ENCODE measurements at places on chromosomes 4 and X. TPM values are rescaled to one million over a fixed set of nuclear protein-coding genes. Genes with fewer than 3 reads are reported as not detected.

GRCh38 chr4:45621971-45622370 is 501.9 kb downstream of the GABRG1 start:
- no peak for DNase-seq

DNA sequence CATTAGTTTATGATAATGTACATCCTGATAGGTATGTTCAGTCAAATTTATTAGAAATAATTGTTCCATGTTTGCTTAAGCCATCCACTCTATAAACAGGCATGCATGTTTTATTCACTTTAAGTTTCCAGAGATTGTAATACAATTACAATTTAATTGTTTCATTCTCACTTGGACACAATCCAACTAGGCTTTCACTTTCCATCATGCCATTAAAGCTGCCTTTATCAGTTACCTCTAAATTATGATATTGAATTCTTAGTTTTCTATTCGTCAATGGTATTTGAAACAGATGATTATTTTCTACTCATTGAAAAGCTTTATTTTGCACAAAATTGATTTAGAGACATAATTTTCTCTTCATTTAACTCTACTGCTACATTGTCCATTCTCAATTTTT is 1196.3 kb downstream of the RAPGEF2 start:
- no peak for DNase-seq

DNA sequence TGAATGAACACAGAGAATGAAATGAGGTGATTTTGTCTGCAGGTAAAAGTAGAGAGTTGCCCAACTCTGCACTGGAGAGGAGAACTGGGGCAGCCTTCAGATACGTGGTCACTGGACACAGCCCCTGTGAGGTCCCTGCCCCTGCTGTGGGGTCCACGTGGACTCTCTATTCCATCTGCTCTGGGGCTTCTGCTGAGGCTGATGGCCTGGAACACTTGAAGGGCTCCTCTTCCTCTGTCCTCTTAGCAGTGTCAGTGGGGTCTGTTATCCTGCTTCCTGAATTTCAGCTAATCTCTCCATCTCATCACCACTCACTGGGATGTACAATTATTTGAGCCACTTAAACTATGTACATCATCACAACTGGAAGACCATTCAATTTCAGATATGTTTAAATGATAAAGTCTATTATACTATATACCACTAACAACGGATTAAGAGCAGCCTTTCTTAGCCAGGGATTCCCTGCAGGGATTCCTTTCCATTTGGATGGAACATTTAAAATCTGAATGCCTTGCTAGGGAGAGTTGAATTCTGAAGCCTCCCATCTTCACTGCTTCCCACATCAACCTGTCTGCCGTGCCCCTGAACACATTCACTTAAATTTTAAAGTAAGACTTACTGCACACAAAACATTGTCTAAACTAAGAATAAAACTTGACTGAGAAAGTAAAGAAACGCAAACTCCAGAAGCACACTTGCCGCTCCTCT is 74.0 kb downstream of the CC2D2A start:
- no peak for DNase-seq

GRCh38 chr4:25958110-25958509 is 44.1 kb downstream of the SMIM20 start:
- no peak for DNase-seq

Gene SPIN2A
- total RNA-seq = 3.7 TPM

Gene CTSO
- total RNA-seq = 1.4 TPM

Gene IKBKG
- total RNA-seq = 28.0 TPM

Gene PCDH18
- 7.8 TPM for total RNA-seq

- DNase-seq = no peak
Measured at GRCh38 chr4:180962268-180962667, 1280.9 kb upstream of the TENM3 start.

Gene COPS4
- total RNA-seq = 27.2 TPM

- peak; percentile 60 for DNase-seq
Measured at GRCh38 chrX:130393451-130394074, 8.1 kb upstream of the GPR119 start.

DNA sequence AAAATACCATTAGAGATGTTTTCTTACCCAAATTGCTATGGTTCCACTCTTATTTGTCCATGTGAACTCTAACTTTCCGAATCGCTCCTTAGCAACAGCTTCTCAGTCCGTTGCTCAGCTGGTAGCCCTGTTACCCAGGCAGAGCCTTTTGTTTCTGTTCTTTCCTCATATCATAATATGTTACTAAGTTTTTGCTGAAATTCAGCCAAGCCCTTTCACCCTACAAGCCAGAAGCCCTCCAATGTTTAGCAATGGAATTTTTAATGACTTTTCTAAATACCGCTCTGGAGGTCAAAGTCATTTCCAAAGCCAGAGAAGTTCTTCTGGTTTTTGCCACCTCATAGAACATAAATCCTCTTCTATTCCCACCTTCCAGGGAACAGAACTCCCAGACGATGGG is 1029.5 kb downstream of the C4orf33 start:
- DNase-seq = no peak

- DNase-seq = no peak
Measured at GRCh38 chrX:127877318-127877717, 174.9 kb downstream of the ACTRT1 start.

- peak; percentile 28 for DNase-seq
Measured at GRCh38 chr4:183600189-183600685, 58.7 kb downstream of the RWDD4 start.

DNA sequence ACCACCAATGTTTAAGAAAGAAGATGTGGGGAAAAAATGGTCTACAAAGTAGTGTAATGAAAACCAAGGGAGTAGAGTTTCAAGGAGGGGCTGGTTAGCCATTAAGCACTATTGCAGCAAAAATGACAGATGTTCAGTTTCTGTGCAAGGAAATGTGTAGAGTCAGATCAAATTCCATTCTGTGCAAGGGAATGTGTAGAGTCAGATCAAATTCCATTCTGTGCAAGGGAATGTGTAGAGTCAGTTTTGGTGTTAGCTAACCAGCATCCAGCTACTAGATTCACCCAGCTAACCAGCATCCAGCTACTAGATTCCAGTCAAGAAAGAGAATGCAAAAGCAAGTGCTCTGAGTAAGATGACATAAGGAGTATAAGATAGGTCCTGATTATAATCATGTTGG is 208.8 kb downstream of the COX18 start:
- DNase-seq = no peak

- no peak for DNase-seq
Measured at GRCh38 chr4:167509551-167509950, 275.3 kb upstream of the SPOCK3 start.

DNA sequence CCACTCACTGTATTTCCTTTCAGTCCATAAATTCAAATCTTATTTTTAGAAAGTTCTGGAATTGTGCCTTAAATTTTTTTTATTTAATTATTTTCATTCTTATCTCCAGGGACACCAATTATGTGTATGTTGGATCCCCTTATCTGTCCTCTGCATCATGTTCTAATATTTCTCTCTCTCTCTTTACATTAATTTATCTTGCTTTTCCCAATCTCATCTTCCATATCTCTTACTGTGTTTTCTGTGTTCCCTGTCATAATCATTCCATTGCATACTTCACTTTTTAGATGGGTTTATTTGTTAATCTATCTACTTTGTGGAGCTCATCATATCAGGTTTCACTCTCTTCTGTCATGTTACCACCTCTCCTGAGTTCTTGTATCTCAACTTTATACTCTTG is 37.4 kb downstream of the PPP2R2C start:
- DNase-seq = no peak

Gene NLGN4X
- total RNA-seq = 44.3 TPM

Gene CLIC2
- 1.7 TPM for total RNA-seq

- no peak for DNase-seq
Measured at GRCh38 chrX:9522378-9523155, 57.7 kb downstream of the TBL1X start.

DNA sequence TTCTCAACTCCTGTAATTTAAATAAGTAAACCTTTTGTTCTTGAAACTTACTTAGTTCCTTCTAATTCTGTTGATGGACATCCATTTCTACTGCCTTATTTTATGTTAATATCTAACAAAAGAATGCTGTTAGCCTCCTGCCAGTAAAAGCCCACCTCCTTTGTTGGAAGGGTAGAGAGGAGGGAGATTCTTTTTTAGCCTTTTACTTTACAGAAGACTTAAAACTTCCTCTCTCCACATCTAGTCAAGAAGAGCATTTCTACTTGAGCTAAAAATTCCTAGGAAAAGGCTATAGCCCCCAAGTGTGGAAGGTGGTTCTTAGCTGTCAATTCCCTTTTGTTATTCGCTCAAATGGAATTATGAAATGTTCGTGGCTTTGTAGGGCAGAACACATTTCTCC is 118.7 kb downstream of the ZIC3 start:
- DNase-seq = no peak

- no peak for DNase-seq
Measured at GRCh38 chr4:83546786-83547185, 10.9 kb downstream of the GPAT3 start.

DNA sequence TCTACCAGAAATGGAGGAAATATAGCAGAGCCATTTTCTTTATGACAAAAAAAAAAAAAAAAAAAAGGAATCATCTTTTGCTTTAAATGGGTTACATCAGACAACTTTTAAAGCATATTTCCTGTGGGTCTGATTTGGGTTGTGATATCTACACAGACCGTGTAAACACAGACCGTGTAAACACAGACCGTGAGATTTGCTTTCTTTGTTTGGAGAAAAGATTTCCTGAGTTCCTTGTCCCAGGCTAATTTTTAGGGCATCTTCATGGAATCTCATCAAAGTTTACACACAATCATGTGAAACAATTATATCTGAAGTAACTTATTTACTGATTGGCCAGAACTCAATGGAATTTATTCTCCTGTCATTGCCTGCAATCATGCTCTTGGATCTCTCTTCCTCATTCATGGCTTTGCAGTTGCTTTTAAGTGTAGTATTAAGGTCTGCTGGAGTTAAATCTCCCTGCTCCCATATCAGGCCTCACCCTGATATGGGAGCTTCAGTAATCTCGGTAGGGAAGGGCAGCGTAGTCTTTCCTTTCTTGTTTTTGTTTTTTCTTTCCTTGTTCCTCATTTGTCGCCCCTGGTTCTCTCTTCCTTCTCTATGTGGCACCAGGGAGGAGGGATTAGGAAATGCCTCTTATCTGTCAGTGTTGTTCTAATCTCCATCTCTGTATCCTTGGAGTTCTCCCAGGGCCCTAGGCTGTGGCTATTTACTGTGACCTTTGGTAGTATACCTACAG is 248.6 kb upstream of the JADE1 start:
- no peak for DNase-seq

GRCh38 chr4:180953572-180953971 is 1289.6 kb upstream of the TENM3 start:
- DNase-seq = peak; percentile 23

DNA sequence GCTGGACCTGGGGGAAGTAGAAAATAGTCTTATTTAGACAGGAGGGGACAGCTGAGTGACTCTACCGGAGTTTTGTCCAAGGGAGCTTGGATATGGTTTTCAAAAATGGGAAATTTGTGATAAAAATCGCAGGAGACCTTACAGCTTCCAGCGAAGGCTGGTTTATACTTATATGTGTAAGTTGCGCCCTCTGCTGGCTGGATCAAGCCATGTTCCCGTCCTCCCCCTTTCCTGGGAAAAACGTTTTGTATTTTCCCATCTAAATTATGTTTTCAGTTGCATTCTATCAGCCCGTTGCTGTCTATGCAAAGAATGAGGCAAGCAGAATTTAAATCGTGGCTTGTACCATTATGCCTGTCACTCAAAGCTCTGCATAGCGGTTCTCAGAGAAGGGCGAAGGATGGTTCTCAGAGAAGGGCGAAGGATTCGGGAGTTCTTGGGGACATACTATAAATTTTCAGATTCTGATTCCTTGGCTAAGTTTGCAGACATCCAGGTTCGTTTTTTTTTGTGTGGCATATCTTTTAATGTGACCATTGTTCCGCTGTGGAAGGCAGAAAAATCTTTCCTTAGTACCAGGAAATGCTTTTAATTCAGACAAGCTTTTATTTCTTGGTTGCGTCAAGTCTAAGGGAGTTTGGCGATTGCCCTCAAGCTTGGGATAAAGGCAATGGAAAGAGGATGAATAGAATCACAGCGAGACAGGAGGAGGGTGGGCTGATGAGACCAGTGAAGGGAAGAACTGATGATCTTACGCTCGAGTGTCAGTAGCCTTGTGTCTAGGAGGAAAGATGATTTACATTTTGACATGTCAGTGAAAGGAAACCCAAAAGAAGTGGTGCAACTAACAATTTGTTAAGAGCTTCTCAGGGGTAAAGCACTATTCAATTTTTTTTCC is 128.5 kb upstream of the ARX start:
- DNase-seq = peak; percentile 89

Gene CXCL8
- total RNA-seq = 2.5 TPM

- no peak for DNase-seq
Measured at GRCh38 chr4:122542411-122543236, 78.2 kb downstream of the IL21 start.

DNA sequence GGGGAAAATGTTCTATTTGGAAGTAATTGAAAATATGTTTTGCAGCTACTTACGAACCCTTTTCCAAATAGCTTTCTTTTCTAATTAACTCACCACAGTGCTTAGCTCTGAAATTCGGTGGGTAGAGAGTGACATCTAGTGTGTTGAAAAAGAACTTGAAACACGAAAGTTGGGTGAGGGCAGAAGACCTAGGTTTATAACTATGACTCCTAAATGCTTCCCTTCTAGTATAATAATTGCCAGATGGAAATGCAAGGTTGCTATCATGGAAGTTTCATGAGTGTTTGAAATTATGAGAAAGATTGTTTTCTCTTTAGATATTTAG is 77.3 kb upstream of the NOCT start:
- peak; percentile 49 for DNase-seq

- DNase-seq = no peak
Measured at GRCh38 chr4:18798123-18798522, 776.6 kb upstream of the LCORL start.

DNA sequence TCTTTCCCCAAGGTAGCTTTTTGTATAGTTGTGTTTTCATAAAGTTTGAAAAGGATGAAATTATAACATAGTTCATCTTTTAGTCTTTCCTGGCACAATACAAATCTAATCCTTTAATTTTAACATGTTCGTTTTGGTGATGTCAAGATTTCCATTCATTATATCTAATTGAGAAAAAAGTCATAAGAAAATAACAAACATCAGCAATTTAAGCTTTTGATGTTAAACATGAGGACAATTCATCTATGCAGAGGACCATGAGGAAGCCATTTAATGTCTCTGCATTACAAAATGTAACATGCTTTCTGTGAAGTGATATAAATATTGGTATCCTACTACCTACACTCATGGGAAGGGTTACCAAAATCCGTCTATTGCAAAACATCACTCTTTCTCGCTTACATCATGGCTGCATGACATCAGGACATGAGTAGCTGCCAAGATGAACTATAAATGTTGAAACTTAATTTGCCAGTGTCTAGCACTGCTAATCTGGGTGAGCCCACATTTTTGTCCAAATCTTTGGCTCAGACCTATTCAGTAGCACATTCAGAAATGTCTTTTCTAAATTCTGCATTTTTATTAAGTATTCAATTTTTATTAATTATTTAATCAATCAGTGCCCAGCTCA is 9.5 kb downstream of the EPGN start:
- DNase-seq = peak; percentile 10

Gene RASSF6
- total RNA-seq = not detected

DNA sequence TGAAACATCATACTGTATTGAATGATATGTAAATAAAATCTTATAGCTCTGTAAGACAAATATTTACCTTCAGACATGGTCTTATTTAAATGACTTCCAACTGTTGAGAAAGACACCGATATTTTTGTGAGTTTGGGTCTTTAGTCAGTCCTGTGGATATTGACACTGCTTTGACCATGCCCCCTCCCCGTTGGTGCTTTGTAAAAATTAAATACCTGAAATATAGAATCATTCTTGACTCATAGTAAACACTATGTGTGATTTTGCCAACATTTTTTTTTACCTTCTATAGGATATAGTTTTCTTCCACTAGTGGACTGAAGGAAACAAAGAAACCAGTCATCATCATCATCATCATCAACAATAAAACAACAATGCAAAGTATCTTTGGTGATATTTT is 114.3 kb upstream of the HS3ST1 start:
- DNase-seq = no peak

- no peak for DNase-seq
Measured at GRCh38 chr4:165360041-165360695, 18.6 kb upstream of the CPE start.
